ENCODE measurements at places on chromosomes 2 and 18.
A peak's percentile ranks its signal among the peaks of the same experiment; 100 is the strongest.

GRCh38 chr2:33090553-33091134 is 143.9 kb downstream of the LTBP1 start:
- no peak for DNase-seq

DNA sequence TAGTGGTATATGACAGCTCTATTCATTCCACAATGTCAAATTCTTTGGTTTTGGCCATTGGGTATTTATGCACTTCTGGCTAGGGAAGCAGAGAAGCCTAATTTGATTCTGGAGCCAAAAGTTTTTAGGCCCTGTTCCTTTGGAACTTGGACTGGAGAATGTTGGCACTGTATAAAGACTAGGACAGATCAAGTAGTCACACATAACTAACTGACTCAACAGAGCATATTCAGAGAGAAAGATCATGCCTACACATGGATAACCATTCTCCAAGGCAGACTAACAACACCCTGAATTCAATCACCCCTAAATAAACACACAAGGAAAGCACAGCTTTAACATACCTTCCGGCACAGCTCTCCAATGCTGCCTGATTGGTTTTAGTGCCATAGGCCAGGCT is 62.9 kb downstream of the ARHGAP15 start:
- no peak for DNase-seq

DNA sequence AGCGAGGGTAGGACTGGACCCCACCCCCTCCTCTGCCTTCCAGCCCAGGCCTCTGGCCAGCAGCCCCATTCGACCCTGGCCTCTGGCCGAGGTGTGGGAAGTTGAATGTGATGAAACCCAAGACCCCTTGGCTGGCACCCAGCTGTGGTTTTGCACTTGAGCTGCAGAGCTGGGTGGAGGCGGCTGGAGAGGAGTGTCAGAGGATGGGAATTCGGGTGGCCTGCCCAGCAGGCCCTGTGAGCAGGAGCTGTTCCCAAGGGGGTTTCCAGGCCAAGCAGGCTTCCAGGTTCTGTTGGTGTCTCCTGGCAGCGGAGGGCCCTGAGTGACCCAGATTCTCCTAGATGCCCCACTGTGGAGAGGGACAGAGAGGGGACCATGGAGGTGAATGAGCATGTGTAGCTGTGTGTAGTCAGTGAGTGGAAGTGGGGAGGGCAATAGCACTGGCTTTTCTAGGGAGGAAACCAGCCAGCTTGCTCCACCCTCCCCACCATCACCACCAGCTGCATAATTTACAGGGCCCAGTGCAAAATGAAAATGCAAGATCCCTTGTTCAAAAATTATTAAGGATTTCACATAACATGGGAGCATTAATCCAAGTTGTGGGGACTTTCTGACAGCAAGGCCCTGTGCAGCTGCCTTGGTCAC is 172.2 kb upstream of the HAAO start:
- DNase-seq: no peak

DNA sequence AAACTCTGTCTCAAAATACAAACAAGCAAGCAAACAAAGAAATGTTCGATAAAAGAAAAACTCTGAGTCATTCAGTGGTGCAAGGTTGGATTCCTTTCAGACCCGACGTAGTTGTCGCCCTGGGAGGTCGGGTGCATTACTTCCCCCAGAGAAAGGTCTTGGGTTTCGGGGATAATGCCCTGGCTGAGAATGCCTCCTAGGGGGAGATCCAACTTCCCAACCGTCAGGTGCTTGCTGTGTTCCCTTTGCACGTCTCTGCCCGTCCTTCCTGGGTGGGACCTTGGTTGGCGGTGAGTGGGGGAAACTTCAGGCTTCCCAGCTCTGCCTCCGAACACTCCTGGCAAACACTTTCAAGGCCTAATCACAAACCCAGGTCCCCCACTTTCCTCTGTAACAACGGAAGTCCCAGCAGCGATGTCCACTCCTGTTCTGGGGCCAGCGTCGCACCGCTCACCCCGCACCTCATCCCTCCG is 609 bp downstream of the TPGS2 start:
- peak; percentile 17 for DNase-seq

DNA sequence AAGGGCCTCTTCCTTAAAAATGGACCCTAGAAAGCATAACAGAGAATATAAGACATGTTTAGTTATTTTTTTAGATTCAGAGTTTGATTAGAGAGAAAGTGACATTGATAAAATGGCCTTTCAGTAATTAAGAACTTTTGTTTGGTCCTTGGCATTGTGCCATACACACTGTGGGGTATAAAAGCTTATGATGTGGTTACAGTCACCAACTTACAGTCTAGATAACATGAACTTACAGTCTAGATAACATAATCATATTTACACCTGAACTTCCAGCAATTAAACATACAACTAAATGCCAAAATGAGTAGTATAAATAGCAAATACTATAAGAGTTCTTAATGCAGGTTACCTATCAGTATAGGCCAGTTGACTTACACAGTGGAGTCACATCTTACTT is 25.6 kb upstream of the EFEMP1 start:
- no peak for DNase-seq

All from T-helper 1 cell (primary cell).